Stimulated activated CD4-positive, alpha-beta T cell treated with anti-CD3 and anti-CD28 coated beads, Interleukin-1b, Interleukin-23, amount 100 ng/mL, for 24 hours (primary cell): ENCODE measurements at places on chromosomes 6 and 20.

DNA sequence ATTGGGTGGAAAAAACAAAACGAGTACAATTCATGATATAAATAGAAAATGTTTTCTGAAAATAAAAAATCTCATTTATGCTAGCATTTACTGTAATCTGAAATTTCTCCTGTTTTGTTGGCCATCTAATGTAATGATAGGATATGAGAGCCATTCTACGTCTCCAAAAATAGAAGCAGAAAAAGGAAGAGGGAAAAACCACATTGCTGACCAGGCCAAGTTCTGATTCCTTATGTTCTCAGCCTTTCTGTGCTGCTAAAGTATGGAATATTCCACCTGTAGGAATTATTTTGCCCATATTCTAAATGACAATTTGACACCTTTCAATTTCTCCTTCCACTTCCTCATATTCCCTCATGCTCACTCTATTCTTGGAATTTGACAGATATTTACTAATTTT lies 110.2 kb downstream of the TBXT start:
- no peak for DNase-seq

DNA sequence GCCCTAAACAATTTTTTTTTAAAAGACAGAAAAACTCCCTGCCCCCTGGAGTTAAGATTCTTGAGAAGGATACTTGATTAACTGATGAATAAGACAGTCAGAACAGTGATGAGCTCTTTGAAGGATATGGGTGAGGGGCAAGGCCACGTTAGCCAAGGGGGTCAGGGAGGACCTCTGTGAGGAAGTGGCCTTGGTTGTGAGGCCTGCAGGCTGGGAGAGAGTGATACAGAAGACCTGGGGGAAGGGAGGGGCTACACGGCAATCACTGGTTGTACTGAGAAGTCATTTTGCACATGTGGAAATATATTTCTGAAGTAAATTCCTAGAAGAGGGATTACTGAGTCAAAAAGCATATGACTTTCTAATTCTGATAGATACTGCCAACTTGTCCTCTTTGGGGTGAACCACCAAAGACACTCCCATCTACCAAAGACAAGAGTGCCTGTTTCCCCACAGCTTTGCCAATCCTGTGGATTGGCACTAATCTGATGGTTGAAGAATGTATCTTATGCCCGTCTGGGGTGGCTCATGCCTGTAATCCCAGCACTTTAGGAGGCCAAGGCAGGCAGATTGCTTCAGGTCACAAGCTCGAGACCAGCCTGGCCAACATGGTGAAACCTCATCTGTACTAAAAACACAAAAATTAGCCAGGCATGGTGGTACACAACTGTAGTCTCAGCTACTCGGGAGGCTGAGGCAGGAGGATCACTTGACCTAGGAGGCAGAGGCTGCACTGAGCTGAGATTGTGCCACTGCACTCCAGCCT lies 22.3 kb upstream of the BCAS4 start:
- no peak for DNase-seq

- no peak for DNase-seq
Observed at GRCh38 chr6:164133095-164133494, 718.6 kb downstream of the QKI start.

- no peak for DNase-seq
Observed at GRCh38 chr20:44587035-44587980, 4.9 kb downstream of the PKIG start.

GRCh38 chr20:62015540-62016288 lies 50.0 kb downstream of the TAF4 start:
- no peak for DNase-seq

DNA sequence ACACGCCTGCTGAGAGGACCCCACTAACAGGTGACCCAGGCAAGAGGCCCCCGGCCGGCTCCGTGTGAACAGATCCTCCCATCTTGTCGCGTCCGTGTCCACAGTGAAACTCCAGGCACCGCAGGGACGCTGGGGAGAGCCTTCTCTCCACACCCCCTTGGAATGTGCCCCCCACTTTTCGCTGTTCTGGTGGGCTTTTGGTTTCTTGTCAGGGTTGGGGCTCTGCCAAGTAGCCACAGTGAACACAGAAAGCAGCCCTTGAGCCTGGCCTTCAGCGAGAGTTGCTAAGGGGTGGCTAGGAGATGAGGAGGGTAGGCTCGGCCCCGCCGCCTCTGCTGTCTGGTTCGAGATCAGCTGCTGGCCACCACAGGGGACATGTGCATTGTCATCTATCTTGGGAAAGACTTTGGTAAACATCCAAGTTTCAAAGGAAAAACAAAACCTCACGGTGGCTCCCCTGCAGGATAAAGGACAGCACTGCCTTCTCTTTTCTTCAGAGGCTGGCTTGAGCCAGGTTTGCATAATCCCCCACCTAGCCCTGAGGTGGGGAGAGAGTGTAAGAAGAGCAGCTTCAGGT lies 22.7 kb downstream of the SYNDIG1 start:
- no peak for DNase-seq

DNA sequence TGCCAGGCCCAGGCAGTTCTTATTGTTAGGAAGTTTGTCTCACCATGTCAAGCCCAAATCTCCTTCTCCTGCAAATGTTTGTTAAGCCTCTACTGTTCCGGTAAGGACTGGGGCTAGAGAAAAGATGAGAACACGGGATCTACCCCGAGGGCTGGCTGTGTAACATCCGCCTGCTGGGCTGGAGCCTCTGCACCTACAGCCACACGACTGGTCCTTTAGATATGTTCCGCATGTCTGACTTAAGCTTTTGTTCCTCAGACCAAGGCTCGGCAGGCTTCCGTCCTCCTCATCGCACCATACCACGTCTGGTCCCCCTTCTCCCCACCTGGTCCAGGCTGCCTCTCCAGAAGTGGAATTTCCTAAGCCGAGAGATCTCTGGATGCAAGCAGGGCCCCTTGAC lies 2.6 kb downstream of the GHRH start:
- DNase-seq: no peak

DNA sequence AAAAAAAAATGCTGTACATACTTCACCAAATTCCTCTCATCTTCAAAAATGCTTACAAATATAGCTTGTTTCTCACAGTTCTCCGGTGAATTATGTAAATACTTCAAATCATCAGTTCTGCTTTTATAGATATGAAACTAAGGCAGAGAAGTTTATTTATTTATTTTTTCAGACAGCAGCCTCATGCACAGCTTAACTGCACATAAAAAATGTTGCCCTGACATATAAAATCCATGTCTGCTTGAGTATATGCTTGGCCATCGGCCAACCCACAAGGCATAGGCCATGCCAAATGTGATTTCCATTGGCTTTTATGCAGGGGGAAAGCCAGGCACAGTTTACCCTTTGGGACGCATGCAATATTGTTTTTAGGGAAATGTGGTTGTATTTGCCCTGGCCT lies 57.3 kb upstream of the PHACTR2 start:
- no peak for DNase-seq

DNA sequence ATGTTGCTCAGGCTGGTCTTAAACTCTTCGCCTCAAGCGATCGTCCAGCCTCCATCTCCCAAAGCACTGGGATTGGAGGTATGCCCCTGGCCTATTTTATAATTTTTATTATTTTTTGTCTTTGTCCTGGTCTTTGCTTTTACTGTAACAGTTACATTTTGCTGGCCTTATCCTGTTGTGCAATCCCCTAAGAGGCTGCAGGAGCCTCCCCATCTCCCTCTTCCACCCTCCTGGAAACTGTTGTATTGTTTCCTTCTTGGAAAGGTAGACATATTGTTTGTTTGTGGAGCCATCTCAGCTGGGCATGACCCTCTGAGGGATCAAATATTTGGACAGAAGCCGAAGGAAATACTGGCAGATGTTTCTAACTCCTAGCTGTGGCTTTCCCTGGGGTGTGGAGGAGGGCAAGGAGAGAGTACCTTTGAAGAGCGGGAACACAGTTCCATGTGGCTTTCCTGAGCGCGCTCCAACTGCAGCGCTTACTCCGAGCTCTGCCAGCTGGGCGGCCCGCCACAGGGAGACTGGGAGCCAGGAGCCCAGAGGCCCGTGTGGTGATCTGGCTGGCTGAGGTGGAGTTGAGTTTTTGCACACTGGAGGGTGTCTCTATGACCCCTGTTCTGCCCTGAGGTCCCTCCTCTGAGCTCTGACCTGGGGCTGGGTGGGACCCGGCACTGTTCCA lies 4.9 kb downstream of the MAPK13 start:
- DNase-seq: no peak

DNA sequence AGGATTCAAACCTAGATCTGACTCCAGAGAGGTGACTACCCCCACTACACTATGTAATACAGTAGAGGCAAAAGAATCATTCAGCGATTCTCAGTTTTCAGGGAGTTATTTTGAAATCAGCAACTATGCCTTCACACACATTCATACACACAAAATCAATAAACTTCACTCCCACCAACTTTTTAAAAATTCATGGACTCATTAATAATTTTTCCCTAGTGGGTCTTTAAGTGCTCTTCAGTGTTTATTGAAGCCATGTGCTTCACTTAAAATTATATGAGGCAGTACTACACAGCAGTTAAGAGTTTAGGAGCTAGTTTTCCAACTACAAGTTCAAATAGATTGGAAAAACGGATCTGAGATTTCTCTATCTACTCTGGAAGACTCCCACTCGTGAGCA lies 452.7 kb upstream of the ADGRB3 start:
- DNase-seq: no peak

- DNase-seq: peak; percentile 44
Observed at GRCh38 chr20:2387180-2387577, 6.5 kb downstream of the TGM6 start.

GRCh38 chr20:46501337-46501942 lies 11.9 kb downstream of the ZNF334 start:
- DNase-seq: no peak

DNA sequence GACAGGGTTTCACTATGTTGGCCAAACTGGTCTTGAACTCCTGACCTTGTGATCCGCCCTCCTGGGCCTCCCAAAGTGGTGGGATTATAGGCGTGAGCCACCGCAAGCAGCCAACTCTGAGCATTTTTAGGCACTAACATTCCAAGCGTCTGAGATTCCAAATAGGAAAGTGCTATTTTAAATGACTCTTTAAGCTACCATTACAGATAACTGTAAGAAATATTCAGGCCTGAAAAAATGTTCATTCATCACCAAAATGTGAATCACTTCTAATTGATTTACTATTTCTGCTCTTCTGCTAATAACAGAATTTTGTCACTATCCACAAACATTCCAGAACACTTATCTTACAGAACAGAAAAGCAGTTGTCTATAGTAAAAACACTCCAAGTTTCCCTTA lies 106.5 kb downstream of the BACH2 start:
- no peak for DNase-seq

DNA sequence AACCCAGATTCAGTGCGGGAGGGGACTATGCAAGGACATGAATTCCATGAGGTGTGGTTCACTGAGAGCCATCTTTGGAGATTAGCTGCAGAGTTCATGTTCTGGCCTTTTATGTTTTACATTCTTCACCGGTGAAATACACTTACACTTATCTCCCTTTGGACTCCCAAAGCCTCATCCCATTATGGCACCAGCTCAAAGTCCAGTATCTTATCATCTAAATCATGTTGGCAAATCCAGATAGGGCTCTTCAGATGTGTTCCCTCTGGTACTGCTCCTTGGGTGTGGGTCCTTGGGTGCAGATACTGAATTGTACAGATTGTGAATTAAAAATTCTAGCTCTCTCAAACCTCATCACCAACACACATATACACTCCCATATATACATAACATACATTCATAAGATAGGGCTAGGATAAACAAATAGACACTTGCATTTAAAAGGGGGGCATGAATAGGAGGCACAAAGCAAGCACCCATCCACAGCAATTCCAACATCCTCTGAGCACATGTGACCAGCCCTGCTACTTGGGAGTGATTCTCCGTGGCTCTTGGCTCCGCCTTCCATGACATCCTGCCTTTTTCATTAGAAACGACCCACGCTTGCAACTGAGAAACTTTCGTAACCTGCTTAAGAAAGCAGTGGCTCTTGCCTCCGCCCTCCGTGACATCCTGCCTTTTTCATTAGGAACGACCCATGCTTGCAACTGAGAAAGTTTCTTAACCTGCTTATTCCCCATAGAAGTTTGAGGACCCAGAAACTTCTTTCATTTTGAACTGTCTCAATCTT lies 53.6 kb upstream of the LRRC1 start:
- DNase-seq: no peak

GRCh38 chr6:30748851-30749540 lies 4.6 kb upstream of the IER3 start:
- no peak for DNase-seq

- no peak for DNase-seq
Observed at GRCh38 chr6:8829796-8830195, 394.5 kb upstream of the SLC35B3 start.

DNA sequence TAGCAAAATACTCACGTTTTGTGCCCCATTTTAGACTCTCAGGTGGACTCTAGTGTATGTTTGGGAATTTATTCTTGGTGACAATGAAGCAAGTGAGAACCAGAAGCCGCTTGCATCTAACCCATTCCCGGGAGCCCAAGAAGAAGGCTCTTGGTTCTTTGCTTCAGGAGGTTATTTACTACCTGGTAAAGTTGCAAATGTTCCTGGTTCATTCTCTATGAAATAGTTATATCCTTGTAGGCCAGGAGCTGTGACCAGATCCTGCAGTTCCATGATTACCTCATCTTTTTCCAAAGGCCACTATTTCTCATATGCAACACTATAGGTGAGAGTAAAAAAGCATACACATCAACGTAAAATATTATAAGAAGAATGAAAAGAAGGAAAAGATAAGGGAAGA lies 60.9 kb upstream of the FABP7 start:
- DNase-seq: no peak

DNA sequence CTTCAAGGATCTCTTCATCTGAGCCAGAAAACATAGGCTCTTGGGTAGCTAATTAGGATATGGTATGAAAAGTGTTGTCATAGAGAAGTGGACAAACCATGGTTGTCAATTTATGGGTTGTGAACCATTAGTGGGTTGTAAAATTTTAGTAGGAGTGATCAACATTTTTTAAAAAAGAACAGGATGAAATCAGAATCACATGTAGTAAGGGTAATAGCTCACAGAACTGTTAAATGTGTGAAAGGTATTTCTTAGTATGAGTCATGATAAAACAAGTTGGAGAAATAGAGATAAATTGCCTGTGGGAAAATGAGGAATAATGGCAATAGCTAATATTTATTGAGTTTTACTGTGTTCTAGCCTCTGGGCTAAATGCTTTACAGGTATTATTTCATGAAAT lies 113.4 kb downstream of the MAP3K4 start:
- no peak for DNase-seq

- no peak for DNase-seq
Observed at GRCh38 chr20:3247638-3248037, 8.6 kb upstream of the SLC4A11 start.

- no peak for DNase-seq
Observed at GRCh38 chr6:139927742-139928305, 553.4 kb upstream of the CITED2 start.

- no peak for DNase-seq
Observed at GRCh38 chr20:43583982-43584432, 6.7 kb upstream of the IFT52 start.

DNA sequence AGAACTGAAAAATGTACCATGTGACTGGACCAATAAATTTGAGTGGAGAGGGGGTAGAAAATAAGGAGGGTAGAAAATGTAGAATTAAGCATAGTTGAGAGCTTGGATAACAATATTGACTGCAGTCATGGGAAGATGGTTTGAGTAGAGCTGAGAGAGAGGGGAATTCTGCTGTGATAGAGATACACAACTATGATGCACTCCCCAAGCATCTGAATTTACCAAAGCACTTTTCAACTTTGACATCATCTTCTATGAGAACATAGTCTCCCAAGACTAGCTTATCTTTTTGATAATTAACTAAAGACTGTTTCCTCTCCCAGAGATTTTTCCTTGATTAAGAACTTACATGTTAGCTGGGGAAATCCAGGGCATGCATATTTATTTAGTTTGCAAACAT lies 103.1 kb downstream of the TNFRSF21 start:
- no peak for DNase-seq

GRCh38 chr20:33852626-33853506 lies 41.7 kb downstream of the CHMP4B start:
- DNase-seq: no peak

- no peak for DNase-seq
Observed at GRCh38 chr20:48706116-48706656, 121.6 kb downstream of the PREX1 start.
